ENCODE measurements at places on chromosomes 2 and 18.

DNA sequence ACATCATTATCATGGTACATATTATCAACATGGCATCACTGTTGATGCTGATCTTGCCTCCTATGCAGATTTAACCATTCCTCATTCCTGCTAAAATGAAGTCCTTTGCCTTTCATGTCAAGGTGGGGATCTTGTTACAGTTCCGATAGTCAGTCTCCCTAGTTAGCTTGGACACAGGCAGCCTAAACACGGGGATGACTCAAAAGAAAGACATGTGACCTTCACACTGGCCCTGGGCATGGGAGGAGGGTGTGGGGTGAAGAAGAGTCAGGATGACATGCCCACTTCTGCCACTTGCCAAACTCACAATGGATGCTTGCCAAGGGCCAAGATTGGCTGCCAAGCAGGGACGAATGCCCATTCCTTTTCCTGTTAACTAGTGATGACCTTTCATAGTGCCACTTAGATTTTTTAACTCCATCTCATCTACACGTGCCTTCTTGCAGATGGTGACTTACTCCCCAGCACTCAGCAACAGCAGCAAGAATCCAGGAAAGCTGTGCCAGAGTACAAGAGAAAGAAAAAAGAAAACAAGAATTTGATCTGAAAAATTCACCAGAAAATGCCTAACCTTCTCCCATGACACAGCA, 13.9 kb upstream of the SLC1A4 start:
- no peak for DNase-seq

- DNase-seq, result no peak
These were observed 68.8 kb downstream of the CAVIN2 start for GRCh38 chr2:191778041-191778440.

DNA sequence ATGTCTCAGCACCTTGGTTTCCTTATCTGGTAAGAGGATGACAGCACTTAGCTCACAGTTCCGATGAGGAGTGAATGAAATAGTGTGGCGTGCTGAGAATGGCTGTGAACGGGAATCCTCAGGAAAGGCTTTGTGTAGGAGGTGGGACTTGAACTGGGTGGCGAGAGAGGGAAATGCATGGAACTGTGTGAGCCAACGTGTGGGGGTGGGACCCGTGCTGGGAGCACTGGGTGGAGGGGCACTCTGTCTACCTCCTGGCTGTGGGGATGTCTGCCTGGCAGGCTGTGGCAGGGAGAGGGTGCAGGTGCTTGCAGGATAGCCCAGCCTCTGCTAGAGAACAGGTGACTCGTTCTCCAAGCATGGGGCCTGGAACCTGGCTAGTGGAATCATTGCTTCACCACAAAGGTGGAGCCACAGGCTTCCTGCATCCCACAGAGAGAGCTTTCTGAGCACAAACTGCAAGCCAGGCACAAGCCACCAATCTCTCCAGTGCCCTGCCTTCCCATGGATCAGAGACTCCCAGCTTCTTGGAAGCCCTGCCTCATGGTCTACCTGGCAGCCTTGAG, 145.2 kb downstream of the CELF4 start:
- DNase-seq, result no peak

DNA sequence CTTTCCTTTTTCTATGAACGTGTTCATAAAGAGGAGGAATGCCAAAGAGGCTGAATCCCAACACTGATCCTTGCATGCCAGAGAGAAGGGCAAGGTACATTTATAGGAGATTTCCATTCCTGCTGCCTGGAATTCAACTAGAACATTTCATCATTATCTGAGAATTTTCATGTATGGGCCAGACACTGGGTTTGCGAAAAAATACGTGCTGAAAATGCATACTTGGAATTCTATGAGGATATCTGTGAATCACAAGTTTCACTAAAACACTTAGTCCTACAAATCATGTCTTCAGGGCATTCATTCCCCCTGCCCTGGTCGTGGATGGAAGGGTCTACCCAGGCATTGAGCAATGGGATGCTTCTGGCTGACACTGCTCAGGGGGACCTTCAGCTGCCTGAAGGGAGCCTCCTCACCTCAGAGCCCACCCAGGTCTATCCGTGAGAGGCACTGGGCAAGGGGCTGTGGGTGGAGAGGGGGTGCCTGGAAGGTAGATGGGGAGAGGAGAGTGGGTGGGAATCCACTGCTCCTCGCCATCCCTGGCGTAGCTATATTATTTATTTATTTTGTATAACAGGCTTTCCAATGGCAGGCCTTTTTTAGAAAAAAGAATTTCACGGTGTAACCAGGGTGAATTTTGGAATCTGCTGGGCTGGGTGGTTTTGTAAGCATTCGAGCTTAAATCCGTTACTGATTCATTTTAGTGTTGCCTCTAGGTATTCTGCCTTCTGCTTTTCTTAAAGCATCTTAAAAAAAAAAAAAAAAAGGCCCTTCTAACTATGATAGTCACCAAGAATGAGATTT, 560.6 kb upstream of the ID2 start:
- DNase-seq, result no peak

DNA sequence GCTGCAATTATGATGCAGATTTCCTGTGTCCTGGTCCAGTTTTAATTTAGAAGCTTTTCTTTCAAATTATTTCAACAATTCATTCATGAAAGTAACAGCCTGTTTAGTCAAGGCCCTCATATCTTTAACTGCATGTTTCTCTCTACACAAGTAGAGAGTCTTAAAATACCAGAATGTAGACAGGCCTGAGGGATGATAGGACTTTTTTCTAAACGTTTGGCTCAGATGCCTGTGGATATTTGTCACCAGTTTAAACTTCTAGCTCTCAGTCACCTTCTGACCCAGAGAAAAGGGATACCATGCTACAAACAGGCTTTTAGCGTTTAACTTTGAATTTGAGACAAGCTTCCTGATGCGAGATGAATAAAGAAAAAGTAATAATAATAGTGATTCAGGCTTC, 15.7 kb downstream of the COL5A2 start:
- no peak for DNase-seq

- no peak for DNase-seq
These were observed 21.1 kb upstream of the IHH start for GRCh38 chr2:219081701-219082331.

DNA sequence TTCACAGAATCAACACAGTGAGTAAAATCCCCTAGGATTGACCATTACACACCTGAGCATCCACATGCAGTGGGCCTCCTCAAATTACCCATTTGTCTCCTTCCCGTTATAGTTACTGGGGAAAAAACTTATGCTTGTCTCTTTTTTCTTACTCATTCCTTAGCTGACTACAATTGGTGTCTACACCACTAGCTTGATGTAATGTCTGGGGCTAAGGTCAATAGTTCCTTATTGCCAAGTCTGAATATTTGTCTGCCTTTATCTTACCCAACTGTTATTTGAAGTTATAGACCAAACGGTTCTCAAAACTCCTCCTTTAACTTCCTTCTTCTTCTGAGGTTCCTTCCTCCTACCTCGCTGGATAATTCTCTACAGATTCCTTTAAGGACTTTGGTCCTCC, 41.9 kb upstream of the TMEM17 start:
- no peak for DNase-seq

- no peak for DNase-seq
These were observed 256.7 kb upstream of the SETBP1 start for GRCh38 chr18:44423814-44424644.

DNA sequence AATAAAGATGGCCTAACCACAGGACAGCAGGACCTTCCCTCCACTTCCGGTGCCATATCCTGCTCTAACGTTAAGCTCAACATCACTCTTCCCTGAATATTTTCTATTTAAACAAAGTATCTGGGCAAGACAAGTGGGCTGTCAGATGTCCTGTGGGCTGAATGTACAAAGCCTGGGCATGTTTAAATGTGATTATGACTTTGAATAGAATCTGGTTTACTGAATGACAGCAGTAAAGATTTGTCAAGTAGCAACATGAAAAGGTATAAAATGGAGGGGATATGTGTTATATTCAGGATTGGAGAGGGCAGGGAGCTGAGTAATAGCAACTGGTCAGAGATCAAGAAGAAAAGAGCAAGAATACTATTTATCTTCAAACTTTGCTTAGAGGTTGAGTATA, 540.9 kb downstream of the NRXN1 start:
- no peak for DNase-seq

GRCh38 chr2:24048769-24049484, 614 bp upstream of the FKBP1B start:
- no peak for DNase-seq

DNA sequence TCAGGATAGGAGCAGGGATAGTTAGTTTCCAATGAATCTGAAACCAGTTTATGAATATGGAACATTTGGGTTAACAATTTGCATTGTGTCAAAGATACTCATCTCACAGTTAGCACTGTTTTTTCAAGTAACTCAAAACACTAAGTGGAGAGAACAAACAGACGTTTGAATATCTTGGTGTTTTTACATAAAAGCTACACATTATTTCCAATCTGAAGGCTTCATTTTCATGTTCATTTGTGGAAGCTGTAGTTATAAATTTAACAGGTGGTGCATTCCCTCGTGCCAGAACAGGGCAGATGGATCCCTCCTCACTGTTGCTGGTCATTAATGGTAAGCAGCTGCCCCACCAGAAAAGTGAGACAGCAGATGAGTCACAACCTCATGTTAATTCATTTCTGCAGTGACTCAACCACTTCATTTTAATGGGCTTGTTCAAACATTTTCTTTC, 286.9 kb downstream of the TMX3 start:
- no peak for DNase-seq

GRCh38 chr2:179051250-179051649, 1.3 kb upstream of the CCDC141 start:
- DNase-seq, result no peak

GRCh38 chr18:69898241-69898861, 49.3 kb downstream of the CD226 start:
- DNase-seq, result no peak

DNA sequence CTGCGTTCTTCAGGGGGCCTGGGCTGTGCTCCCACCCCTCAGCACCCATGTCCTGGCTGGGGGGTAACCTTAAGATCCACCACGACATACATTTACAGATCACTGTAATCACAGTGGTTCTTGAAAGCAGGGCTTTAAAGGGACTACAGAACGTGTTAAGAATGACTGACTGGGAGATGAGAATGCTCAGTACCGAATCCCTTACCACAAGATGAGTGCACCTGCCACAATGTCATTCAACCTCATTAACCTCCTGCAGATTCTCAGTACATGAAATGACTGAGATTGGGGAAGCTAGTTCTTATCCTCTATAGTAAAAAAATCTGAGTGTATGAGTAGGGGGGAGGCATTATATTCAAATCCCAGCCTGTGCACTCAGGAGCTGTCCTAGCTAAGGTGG, 10.5 kb upstream of the PIEZO2 start:
- no peak for DNase-seq

GRCh38 chr18:49722477-49722876, 90.9 kb downstream of the ACAA2 start:
- DNase-seq, result no peak

DNA sequence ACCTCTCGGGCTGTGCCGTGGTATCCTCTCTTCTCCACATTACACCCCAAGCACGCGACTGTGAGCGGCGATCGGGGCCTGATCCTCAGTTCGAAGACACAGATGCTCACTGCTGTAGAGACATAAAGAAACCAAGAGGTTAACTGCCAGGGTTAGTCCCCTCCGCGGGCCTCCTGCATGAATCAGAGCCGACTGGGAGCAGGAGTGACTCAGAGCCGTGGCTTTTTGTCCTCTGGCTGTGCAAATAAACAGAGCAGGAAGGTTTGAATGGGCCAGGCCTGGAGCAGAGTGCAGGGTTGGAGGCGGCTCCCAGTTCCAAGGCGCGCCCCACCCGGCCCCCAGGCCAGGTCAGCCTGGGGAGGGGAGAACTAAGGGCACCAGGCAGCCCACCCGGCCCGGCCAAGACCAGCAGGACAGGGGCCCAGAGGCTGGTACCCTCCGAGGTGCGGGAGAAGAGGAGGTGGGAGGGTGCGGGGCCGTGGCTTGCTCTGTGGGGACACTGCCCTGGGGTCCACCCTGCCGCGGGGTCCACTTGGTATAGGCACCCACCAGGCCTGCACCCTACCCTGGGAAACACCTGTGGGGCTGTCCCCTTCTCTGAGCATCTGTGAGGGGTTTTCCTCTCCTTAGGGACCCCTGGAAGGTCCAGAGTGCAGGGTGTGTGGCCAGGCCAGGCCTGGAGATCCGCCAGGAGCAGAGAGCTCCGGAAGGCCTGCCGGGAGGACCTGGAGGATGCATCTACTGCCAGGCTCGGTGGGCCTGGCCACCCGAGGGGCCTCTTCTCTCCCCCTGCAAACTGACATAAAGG, 16.5 kb downstream of the TWIST2 start:
- no peak for DNase-seq

DNA sequence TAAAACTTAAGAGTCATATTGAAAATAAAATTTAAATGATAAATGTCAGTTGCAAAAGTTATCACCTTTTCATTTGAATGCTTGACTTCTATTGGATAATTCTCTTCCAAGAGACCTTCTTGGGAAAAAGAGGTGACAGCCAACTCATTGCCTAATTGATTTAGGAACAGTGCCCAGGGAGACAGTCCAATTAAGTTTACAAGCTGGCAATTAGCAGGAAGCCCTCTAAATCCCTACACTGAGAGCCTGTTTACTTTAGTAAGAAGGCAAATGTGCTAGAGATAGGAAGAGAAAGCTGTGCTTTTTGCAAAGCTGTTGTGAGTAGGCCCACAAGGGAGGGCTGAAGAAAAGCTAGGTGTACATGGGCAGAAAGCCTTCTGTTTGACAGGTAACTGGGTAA, 189.1 kb downstream of the WDPCP start:
- peak; percentile 50 for DNase-seq

- DNase-seq, result no peak
These were observed 362.8 kb upstream of the HS6ST1 start for GRCh38 chr2:128681507-128681906.

DNA sequence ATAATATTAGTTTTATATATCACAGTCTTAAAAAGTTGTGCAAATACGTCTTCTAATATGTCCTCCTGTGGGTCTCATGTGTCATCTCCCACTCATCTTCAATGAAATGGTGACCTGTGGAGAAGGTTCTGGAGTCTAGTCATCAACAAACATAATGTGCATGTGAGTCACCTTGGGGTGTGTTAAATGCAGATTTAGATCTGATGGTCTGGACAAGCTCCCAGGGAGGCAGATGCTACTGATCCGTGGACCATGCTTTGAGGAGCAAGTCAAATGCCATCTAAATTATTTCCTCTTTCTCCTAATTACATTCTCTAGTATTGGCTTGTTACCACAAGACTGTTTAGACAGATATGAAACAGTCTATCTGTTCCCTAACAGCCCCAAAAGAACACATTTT, 210.9 kb downstream of the CD226 start:
- no peak for DNase-seq

- DNase-seq, result peak; percentile 59
These were observed 16.8 kb upstream of the LYPD6 start for GRCh38 chr2:149313512-149313972.

- no peak for DNase-seq
These were observed 199.6 kb downstream of the LDLRAD4 start for GRCh38 chr18:13418013-13418710.

DNA sequence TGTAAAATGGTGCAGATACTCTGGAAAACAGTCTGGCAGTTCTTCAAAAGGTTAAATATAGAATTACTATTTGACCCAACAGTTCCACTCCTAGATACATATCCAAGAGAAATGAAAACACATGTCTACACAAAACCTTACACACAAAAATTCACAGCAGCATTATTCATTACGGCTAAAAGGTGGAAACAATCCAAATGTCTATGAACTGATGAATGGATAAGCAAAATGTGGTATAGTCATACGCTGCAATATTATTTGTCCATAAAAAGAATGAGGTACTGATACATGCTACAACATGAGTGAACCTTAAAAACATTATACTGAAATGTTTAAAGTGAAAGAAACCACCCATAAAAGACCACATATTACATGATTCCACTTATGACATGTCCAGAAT, 4.0 kb downstream of the CYP27C1 start:
- DNase-seq, result no peak

- DNase-seq, result no peak
These were observed 81.9 kb upstream of the PKDCC start for GRCh38 chr2:41965909-41966295.

- DNase-seq, result no peak
These were observed 244.8 kb upstream of the SLC14A2 start for GRCh38 chr18:45370255-45371010.

All from D341Med (cell line).